ENCODE measurements at places on chromosomes 7 and 10. TPM values are rescaled to one million over a fixed set of nuclear protein-coding genes. Genes with fewer than 3 reads are reported as not detected.
A peak's percentile ranks its signal among the peaks of the same experiment; 100 is the strongest.

GRCh38 chr10:95414844-95415485 is 124.2 kb upstream of the PDLIM1 start:
- peak overlapping the region; percentile 22 for H3K27ac ChIP-seq
- H3K4me1 ChIP-seq, result peaks cover 24% of the 10 kb centered on the region
- no peak overlapping the region for H3K4me3 ChIP-seq
- DNase-seq, result peak; percentile 60

FGFR2 gene
- total RNA-seq, result 2.1 TPM

BICC1 gene
- total RNA-seq, result 23.8 TPM

GRCh38 chr10:71269301-71270288 is 49.5 kb upstream of the SLC29A3 start:
- no peak overlapping the region for H3K27ac ChIP-seq

FAM25G gene
- total RNA-seq, result not detected

GRCh38 chr7:99833289-99833877 is 5.6 kb downstream of the CYP3A43 start:
- H3K27ac ChIP-seq, result no peak overlapping the region
- no peak for DNase-seq
- peaks cover 2% of the 10 kb centered on the region for H3K27me3 ChIP-seq
- H3K36me3 ChIP-seq, result no peaks in the 10 kb centered on the region

DNA sequence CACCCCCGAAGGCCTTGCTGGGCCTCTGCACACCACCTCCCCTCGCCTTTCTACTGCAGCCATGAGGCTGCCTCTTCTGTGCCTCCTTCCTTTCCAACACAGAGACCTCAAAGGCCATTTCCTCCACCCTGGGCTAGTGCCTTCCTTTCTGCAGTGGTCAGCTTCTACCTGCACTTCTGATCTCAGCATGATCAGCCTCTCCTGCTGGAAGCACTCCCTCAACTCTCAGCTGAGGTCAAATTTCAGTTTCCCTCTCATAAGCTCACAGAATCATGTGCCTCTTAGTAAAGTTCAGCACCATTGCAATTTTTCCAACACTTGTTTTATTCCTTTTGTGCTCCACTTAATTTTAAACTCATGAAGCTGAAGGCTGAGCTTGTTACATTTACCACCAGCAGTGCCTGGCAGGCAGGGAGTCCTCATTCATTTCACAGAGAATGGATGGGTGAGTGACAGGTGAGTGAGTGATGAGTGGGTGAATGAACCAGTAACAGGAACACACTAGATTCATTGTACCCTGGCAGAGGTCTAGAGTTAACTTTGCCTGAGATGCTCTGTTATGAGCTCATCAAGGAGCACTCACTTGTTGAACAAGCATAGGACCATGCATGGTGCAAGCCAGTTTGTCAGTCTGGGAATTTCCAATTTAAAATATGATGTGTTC is 124.0 kb upstream of the PRSS58 start:
- no peaks in the 10 kb centered on the region for H3K27me3 ChIP-seq
- DNase-seq, result no peak
- no peaks in the 10 kb centered on the region for H3K36me3 ChIP-seq
- peaks cover 17% of the 10 kb centered on the region for H3K4me1 ChIP-seq
- no peak overlapping the region for H3K27ac ChIP-seq

DNA sequence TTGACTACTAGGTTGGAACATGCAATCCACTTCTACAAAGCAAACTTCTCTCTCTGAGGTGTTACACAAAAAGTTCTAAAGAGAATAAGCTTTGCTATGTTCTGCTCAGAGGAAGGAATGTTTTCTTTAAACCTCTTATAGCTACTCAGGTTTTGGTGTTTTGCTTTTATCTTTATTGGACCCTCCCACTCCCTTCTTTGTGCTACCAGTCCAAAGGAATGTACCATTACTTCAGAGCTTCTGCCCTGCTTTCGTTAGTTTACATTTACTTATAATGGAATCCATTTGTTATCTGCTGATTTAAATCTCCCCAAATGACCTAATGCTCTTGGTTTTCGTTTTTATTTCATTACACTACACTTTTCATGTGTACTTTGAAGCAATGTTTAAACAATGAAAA is 154.9 kb downstream of the ATE1 start:
- DNase-seq, result no peak
- H3K27ac ChIP-seq, result no peak overlapping the region
- H3K4me1 ChIP-seq, result no peaks in the 10 kb centered on the region
- no peaks in the 10 kb centered on the region for H3K36me3 ChIP-seq

GRCh38 chr7:50022451-50022850 is 70.6 kb downstream of the ZPBP start:
- no peak overlapping the region for H3K4me3 ChIP-seq
- no peaks in the 10 kb centered on the region for H3K27me3 ChIP-seq
- H3K36me3 ChIP-seq, result no peaks in the 10 kb centered on the region
- no peak overlapping the region for H3K27ac ChIP-seq
- no peak for DNase-seq

PHKG1 gene
- 52.4 TPM for total RNA-seq

DNA sequence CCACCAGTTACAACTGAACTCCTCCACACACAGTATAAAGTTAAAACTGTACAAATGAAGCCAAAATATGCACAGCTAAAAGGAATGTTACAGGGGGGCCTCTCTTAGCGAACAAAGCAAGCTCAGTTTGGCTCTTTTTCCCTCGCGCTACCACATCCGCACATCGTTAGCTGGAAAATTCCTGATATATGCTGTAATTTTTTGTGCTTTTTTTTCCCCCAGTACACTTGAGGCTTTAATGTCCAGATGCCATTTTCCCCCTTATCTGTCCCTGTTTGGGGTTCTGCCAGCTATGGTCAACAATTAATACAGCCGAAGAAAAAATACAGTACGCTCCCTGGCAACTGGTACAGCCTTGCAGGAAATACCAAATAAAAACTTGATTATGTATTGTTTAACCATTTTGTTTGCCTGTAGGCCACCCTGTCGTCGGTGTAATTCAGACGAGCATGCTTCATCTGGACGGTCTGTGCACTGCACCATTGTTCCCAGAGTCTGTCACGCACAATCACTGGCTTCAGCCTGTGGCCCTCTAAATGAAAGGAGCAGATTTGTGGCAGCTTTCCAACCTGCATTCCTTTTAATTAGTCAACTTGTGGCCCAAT is 108.1 kb upstream of the FAM133B start:
- peaks cover 28% of the 10 kb centered on the region for H3K4me1 ChIP-seq
- DNase-seq, result peak; percentile 95
- no peak overlapping the region for H3K4me3 ChIP-seq
- no peaks in the 10 kb centered on the region for H3K36me3 ChIP-seq
- H3K27me3 ChIP-seq, result no peaks in the 10 kb centered on the region
- H3K27ac ChIP-seq, result peak overlapping the region; percentile 93

All from muscle of leg (tissue), 16 donors.